ENCODE measurements at places on chromosomes 13 and 19. TPM values are rescaled to one million over a fixed set of nuclear protein-coding genes. Genes with fewer than 3 reads are reported as not detected.

Gene ITGBL1
- not detected for total RNA-seq

Gene LTBP4
- 57.2 TPM for total RNA-seq

Gene APOC4
- total RNA-seq = not detected

Gene CERS4
- total RNA-seq = 112 TPM

Gene CGB7
- not detected for total RNA-seq

Gene CFD
- total RNA-seq = 0.54 TPM

Gene CCDC70
- not detected for total RNA-seq

Gene ZNF235
- total RNA-seq = 11.6 TPM

Gene ZNF625
- 8.1 TPM for total RNA-seq

DNA sequence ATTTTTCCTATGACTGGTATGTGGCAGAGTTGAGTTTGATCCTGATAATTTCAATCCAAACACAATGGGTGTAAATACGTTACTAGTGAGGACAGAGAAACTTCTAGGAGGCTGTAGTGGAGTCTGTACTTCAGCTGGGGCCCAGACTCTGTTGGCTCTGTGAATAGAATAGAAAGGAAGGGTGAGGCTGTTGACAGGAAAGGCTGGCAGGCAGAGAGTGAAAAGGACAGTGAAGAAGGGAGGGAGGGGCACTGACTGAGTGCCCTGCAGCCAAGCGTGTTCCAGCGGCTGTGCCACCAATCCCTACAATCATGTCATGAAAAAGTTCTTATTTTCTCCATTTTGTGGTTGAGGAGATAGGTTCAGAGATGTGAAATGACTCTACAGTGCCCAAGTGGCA lies 80.5 kb downstream of the MBNL2 start:
- H3K4me1 ChIP-seq = peaks cover 15% of the 10 kb centered on the region
- H3K36me3 ChIP-seq = peaks cover 8% of the 10 kb centered on the region
- H3K4me3 ChIP-seq = no peak overlapping the region
- no peak for DNase-seq

DNA sequence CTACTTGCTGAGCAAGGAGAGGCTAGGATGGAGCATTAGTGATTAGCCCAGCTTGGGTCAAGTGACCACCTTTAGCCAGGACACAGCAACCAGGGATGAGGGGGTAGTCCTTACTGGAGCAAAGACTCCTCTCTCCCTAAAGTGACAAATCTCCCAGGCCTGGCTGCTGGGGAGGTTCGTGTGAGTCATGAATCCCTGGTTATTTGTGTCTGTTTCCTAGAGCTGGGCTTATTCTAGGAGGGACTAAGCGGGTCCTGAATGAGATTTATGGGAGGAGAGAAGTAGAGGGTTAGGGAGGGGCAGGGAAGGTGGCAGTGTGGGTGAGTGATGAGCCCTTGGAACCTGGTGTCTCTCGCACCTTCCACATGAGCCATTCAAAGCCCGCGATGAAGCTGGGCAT lies 487.3 kb downstream of the TSHZ3 start:
- H3K4me3 ChIP-seq = no peak overlapping the region
- no peaks in the 10 kb centered on the region for H3K36me3 ChIP-seq
- no peak for DNase-seq
- H3K4me1 ChIP-seq = no peaks in the 10 kb centered on the region
- H3K27ac ChIP-seq = no peak overlapping the region
- no peaks in the 10 kb centered on the region for H3K27me3 ChIP-seq

GRCh38 chr13:74838096-74838495 lies 643.9 kb downstream of the TBC1D4 start:
- no peaks in the 10 kb centered on the region for H3K4me1 ChIP-seq
- DNase-seq = no peak
- H3K27me3 ChIP-seq = peaks cover 2% of the 10 kb centered on the region
- no peak overlapping the region for H3K27ac ChIP-seq
- H3K4me3 ChIP-seq = no peak overlapping the region

- no peak overlapping the region for H3K4me3 ChIP-seq
- peaks cover 2% of the 10 kb centered on the region for H3K27me3 ChIP-seq
- no peak for DNase-seq
- no peaks in the 10 kb centered on the region for H3K36me3 ChIP-seq
These were observed 135.7 kb upstream of the SERP2 start for GRCh38 chr13:44237881-44238421.

DNA sequence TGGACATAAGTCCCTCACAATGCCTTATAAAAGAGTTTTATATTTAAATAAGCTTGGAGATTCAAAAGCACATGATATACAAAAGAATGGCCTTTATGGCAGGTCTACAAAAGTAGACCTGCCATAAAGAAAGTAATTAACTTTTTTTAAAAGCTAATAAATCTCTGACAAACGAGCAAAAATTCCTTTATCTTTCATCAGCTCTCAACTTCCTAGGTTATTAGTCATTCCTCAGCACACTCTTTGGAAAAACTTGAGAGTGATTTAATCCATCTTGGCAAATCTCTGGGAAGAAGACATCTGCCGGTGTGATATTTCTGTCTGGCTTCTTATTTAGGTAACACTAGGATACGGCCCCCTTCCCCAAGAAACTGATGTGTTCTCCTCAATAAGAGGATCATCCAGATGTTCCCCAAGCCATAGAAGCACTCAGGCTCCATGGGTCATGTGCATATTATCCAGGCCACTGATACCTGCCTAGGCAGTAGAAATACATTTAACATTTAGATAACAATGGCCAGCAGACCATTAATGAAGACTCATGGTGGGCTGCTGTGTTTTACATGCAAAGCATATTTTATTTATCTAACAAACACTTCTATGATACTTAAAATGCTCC lies 372.7 kb downstream of the LIG4 start:
- DNase-seq = no peak
- H3K27me3 ChIP-seq = no peaks in the 10 kb centered on the region
- H3K36me3 ChIP-seq = no peaks in the 10 kb centered on the region
- H3K27ac ChIP-seq = no peak overlapping the region
- no peaks in the 10 kb centered on the region for H3K4me1 ChIP-seq

DNA sequence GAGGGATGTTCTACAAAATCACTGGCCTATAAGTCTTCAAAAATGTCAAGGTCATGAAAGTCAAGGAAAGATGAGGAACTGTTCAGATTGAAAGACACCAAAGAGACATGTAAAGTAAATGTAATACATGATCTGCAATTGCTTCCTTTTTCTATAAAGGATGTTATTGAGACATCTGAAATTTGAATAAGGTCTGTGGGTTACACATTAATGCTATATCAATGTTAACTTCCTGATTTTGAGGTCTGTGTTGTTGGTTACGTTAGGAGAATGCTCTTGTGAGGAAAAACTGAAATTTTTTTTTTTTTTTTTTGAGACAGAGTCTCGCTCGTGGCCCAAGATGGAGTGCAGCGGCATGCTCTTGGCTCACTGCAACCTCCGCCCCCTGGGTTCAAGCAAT lies 197.4 kb downstream of the RGCC start:
- H3K27ac ChIP-seq = no peak overlapping the region
- H3K36me3 ChIP-seq = no peaks in the 10 kb centered on the region
- peaks cover 34% of the 10 kb centered on the region for H3K27me3 ChIP-seq
- DNase-seq = no peak

GRCh38 chr19:7421941-7422744 lies 66.7 kb downstream of the PEX11G start:
- H3K4me1 ChIP-seq = peaks cover 6% of the 10 kb centered on the region
- peak overlapping the region; percentile 24 for H3K27ac ChIP-seq
- DNase-seq = no peak
- H3K4me3 ChIP-seq = no peak overlapping the region
- H3K36me3 ChIP-seq = peaks cover 76% of the 10 kb centered on the region

- no peak overlapping the region for H3K27ac ChIP-seq
- no peaks in the 10 kb centered on the region for H3K27me3 ChIP-seq
- DNase-seq = no peak
- H3K36me3 ChIP-seq = peaks cover 52% of the 10 kb centered on the region
These were observed 2.5 kb downstream of the NDUFA3 start for GRCh38 chr19:54104998-54105715.

DNA sequence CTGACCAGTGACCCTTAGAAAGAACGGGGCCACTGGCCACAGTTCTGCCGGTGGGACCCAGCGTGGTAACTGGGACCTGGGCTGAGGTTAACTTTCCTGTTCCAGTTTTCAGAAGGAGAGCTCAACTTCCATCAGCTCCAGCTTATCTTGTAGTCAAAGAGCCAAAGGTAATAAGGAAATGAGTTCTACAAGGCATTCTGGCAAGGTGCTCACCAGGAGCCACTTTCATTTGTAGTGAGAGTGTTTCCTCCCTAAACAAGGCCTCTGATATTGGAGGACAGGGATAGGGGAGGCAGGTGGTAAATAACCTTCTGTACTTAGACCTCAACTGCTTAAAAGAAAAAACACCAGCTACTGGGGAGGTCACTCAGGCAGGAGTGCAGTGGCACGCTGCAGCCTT lies 38.1 kb downstream of the PBX4 start:
- H3K4me3 ChIP-seq = no peak overlapping the region
- DNase-seq = no peak
- no peaks in the 10 kb centered on the region for H3K4me1 ChIP-seq
- H3K36me3 ChIP-seq = peaks cover 4% of the 10 kb centered on the region
- H3K27me3 ChIP-seq = no peaks in the 10 kb centered on the region
- no peak overlapping the region for H3K27ac ChIP-seq

DNA sequence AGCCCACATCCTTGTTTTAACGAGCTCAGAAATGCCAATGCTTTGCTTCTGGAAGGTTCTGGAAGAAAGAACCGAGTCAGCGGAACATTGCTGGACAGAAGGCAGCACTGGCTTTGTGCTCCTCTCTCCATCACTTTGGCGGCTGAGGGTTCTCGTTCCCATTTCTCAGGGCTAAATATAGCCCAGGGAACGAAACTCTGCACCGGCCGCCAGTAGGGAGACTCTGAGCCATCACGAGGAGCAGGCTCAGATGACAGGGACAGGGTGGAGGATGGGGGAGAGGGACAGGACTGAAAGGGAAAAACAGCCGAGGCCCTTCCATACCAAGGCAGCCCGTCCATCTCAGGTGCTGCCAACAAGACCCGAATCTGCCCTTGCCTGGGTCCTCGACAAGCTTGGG lies 166.4 kb downstream of the CACNA1A start:
- H3K27ac ChIP-seq = no peak overlapping the region
- peaks cover 14% of the 10 kb centered on the region for H3K27me3 ChIP-seq
- H3K36me3 ChIP-seq = no peaks in the 10 kb centered on the region

GRCh38 chr19:51809787-51810186 lies 14.8 kb downstream of the FPR3 start:
- no peak for DNase-seq
- no peaks in the 10 kb centered on the region for H3K27me3 ChIP-seq
- no peak overlapping the region for H3K27ac ChIP-seq
- H3K4me1 ChIP-seq = no peaks in the 10 kb centered on the region
- no peaks in the 10 kb centered on the region for H3K36me3 ChIP-seq

DNA sequence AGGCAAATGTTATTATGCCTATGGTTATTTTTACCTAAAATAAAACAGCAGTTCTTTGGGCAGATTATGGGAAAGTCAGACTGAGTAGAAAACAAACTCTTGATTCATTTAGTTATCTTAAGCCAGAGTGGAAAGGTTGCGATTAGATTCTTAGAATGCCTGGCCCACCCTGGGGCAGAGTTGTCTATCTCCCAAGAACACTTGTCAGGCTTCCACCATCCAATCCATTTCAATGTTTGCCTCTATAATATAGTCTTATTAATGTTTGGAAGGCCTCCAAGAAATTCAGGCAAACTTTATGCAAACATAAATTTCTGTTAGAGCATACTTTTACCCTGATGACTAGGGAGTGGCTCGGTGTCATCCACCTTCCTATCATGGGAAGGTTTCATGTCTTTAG lies 207.0 kb downstream of the SLITRK6 start:
- H3K27ac ChIP-seq = no peak overlapping the region
- no peak overlapping the region for H3K4me3 ChIP-seq
- no peaks in the 10 kb centered on the region for H3K4me1 ChIP-seq
- H3K27me3 ChIP-seq = no peaks in the 10 kb centered on the region

- no peaks in the 10 kb centered on the region for H3K4me1 ChIP-seq
- H3K27ac ChIP-seq = no peak overlapping the region
- no peak for DNase-seq
- no peaks in the 10 kb centered on the region for H3K27me3 ChIP-seq
These were observed 37.2 kb downstream of the ZC3H13 start for GRCh38 chr13:46015366-46015765.

DNA sequence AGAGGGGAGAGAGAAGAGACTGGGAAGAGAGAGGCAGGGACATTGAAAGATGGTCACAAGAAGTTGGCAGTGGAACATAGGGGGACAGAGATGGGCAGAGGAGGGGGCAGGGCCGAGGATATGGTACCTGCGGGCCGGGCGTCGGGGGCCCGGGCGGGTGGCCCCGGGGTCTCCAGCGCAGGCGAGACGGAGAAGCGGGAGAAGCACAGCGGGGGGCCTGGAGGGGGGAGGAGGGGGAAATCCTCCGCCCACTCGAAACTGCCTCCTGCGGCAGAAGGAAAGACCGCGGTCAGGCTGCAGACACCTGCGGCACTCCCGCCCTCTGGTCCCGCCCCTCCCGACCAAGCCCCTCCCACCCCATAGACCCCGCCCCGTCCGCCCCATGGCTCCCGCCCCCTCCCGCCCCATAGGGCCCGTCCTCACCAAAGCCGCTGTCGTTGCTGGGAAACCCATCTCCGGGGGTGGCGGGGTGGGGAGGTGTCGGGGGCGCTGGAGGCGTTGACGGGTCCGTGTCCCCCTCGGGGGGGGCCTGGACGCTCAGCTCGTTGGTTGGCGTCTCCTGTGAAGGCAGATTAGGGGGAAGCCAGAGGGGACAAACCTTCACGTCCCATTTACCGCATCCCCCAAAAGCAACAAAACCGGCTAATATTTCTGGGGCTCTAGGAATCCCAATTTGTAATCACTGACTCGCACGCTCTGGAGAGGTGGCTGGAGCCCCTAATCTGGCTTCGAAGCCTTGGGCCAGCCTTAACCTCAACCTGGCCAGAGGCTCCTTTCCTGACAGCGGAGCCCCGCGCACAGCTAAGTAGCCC lies 20.4 kb downstream of the LMTK3 start:
- DNase-seq = peak; percentile 56
- no peaks in the 10 kb centered on the region for H3K36me3 ChIP-seq
- H3K27me3 ChIP-seq = peaks cover 27% of the 10 kb centered on the region

GRCh38 chr13:21984156-21984555 lies 313.3 kb downstream of the FGF9 start:
- H3K4me1 ChIP-seq = no peaks in the 10 kb centered on the region
- no peak for DNase-seq
- no peaks in the 10 kb centered on the region for H3K27me3 ChIP-seq
- no peak overlapping the region for H3K27ac ChIP-seq

DNA sequence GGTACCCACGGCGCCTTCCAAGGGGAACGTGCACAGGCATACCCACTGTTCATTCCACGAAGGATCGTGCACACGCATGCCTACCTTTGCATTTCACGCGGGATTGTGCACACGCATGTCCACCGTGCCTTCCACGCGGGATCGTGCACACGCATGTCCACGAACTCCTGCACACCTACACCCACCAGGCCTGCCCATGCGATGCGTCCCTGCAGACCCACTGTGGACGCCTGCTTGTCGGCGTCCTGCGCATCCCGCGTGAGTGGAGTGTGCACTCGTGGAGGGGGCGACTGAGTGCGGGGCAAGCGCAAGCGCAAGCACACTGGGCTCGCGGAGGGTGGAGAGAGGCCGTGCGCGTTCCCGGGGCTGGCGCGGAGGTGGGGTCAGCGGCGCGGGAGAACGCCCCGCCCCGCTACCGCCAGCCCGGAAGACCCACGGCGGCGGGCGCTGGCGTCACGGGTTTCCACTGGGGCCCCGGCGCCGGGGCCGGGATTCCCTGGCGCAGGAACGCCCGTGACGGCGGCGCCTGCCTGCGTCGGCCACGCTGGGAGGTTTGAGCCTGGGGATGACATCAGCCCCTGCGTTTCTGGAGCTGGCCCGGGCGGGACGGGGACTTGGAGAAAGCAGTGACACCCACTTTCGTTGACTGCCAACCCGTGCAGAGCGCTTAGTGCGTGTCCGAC lies 18.7 kb downstream of the GADD45B start:
- H3K27ac ChIP-seq = no peak overlapping the region
- peak overlapping the region; percentile 81 for H3K4me3 ChIP-seq
- no peaks in the 10 kb centered on the region for H3K36me3 ChIP-seq
- DNase-seq = peak; percentile 54
- H3K4me1 ChIP-seq = peaks cover 45% of the 10 kb centered on the region
